RWPE2 (cell line): ENCODE measurements at places on chromosomes 12 and 14.

DNA sequence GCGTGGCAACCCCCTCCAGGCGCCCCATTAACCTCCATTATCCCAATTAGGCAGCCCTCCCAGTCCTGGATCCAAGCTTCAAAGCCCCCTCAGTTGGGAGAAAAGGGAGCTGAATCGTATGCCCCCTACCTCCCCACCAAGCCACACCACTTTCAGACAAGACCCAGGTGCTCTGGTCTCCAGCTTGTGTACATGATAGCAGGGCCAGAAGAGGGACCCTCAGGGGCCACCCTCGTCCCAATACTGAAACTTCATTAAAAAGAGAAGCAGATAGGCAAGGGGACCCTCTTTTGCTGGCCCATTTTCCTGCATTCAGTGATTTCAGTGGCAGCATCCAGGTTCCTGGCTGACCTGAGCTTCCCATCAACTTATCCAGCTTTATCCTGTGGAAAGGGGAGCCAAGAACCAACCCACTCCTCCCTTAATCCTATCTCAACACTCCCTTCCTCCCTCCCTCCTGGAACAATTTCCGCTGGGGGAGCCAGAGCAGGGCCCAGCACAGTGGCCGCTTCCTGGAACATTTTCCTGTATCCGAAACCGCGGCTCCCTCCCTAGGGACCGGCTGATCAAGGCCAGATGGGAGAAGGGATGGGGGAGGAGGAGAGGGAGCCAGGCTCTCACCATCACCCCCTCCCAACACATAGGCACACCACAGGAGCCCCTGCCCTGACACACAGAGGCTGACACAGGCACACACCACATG, 9.5 kb upstream of the SP7 start:
- no peak for DNase-seq

DNA sequence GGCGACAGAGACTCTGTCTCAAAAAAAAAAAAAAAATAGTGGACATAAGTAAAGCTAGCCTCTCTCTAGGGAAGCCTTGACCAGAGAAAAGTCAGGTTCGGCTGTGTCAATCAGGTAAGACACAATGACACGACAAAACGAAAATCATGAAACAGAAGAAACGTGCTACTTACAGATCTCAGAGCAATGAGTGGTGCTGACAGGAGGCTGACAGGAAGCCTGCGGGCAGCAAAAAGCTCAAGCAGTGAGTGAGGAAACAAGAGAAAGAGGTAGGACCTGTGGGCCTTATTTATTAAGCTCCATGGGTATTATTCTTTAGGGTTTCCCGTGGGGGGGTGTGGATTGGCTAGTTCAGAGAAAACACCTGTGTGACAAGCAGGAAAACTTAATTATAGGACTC, 363.1 kb downstream of the KCNH5 start:
- no peak for DNase-seq

DNA sequence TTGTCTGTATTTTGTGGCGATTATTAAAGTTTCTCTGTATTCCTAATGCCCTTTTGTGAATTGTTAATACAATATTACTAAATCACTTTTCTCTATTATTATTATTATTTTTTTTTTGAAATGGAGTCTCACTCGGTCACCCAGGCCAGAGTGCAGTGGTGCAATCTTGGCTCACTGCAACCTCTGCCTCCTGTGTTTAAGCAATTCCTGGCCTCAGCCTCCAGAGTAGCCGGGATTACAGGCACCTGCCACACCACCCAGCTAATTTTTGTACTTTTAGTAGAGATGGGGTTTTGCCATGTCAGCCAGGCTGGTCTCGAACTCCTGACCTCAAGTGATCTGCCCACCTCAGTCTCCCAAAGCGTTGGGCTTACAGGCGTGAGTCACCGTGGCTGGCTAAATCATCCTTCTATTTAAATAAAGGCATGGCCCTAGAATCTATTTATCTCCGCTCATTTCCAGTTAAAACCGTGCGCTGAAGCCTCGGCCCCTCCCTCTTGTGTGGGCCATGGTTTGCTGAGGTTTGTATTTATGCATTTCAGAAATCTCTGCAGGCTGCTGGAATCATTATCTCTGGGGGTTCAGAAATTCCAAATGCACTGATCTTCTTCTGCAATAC, 1136.4 kb upstream of the TMEM132C start:
- DNase-seq, result no peak

GRCh38 chr14:33952541-33952940, 1.7 kb upstream of the EGLN3 start:
- no peak for DNase-seq

GRCh38 chr12:22032732-22033131, 13.3 kb upstream of the CMAS start:
- no peak for DNase-seq

DNA sequence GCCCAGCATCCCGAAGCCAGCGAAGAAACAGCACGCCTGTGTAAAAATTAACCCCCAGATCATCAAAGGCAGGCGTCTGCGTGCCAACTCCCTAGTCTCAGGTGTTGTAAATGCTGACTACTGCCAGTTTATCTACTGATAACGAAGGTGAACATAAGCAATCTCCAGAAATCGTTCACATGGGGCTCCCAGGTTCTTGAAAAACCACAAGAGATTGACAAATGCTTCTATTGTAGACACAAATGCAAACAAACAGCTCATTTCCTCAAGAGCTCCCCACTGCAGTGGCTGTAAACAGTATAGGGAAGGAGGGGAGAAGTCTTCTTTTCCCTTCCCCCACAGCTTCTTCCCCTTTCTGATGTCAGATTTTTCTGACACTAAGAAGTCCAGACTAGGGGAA, 5.3 kb upstream of the PLEKHG3 start:
- peak; percentile 10 for DNase-seq

- DNase-seq, result peak; percentile 90
Observed at GRCh38 chr14:93115069-93115820, 480 bp downstream of the ITPK1 start.

DNA sequence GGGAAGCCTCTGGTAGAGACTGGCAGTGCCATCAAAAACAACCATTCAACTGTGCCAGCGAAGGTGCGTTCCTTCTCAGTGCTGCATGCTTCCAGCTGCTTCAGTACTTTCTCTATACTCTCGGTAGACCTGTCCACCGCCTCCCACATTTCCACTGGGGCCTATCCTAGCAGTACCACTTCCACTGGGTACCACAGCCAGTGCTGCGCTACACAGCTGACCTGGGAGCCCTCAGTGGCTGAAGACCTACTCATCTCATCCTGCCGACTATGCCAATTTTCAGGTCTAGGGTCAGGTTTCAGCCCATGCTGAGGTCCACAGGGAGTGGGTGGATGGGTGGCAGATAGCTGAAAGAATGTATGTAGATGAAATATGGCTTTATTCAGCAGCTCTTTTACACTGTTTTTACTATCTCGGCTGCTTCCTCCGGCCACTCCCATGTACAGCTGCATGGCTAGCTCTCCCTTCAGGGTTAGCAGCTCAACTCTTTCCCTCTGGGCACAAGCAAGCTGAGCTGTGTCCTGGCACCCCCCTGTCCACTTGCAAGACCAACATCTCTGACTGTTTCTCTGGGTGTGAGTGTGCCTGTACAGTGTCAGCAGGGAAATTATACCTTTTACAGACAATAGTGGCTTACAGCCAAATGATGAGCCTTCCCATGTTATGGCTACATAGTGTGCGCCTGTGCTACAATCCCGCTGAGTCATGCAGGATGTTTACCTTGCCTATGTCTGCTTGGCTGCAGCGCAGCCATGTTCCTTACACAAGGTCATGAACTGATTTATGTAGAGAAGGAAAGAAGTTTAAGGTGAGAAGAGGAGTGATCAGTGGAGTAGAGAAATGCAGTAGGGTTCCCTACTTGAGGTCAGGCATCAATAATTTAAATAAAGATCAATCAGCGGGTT, 125.7 kb upstream of the DDHD1 start:
- DNase-seq, result no peak

GRCh38 chr12:13165617-13166041, 30.9 kb upstream of the EMP1 start:
- DNase-seq, result peak; percentile 83

GRCh38 chr14:71918955-71919354, 13.3 kb upstream of the RGS6 start:
- DNase-seq, result no peak

DNA sequence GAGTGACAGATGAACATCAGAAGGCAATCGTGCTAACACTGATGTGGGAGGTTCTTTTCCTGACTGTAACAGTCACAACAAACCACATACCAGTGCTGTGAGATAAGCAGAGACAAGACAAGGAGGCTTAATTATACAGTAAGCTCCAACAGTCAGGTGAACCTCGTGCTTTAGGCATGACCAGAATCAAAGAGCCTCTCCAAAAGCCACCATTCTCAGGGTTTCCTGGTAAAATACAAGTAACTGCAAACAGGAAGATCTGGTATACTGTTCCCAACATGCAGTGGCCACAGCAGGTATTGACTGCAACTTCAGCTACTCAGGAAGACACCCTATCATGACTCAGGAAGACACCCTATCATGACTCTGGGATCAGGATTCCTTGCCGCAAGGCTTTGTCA, 47.3 kb upstream of the GTF2A1 start:
- no peak for DNase-seq

- no peak for DNase-seq
Observed at GRCh38 chr14:54709444-54709843, 142.5 kb downstream of the SAMD4A start.

DNA sequence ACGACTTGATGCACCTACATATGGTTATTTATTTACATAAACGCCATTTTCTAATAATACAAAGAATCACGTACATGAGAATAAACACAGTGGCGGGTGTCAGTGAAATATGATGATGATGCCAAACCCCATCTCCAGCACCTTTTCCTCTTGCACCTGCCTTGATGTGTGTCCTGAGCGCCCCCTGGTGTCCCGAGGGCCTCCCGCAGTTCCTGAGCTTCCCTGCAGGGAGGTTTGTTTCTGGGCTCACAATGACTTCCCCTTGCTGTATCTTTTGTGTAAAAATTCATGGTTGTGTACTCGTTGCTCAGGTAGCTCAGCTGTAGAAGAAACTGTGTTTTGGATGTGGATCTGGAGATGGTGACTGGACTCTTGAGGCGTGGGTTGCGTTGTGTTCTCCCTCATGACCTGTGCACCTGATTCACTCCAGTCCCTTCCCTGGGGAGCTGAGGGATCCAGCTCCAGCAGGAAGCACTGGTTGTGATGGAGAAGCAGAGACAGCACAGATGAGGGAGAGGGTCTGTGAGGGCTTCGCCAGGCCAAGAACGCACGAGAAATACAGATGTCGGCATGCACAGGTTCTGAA, 1037.8 kb downstream of the TMEM121 start:
- no peak for DNase-seq

GRCh38 chr12:67068761-67069450, 200.3 kb upstream of the CAND1 start:
- DNase-seq, result no peak

DNA sequence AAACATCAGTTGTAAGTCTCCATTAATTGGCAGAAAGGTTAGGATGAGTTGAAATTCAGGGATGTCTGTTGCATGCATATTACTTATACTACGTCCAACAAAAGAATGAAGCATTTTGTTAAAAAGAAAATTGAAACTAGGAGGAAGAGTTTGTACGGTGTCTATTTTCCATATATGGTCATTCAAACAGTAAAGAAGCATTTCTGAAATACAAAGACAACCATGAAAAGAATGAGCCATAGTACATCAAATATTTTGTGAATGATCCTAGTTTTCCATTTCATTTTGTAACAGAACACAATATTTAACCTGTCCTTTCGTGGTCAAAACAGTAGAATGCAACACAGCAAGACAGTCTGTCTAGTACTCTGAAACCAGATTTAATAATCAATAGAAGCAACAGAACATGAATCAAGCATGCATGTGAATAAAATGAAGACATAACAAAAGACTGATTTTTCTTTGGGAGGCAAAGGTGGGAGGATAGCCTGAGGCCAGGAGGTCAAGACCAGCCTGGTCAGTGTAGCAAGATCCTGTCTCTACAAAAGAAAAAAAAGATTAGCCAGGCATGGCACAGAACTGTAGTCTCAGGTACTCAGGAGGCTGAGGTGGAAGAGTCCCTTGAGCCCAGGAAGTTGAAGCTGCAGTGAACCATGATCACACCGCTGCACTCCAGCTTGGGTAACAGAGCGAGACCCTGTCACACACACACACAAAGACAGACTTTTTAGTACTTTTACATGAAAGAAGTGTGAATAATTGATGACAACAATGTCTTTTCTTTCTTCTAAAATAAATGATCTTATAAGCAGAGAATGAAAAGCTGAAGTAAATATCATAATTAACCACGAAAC, 156.0 kb downstream of the LRIG3 start:
- DNase-seq, result no peak

GRCh38 chr14:94054936-94055335, 26.1 kb downstream of the DDX24 start:
- DNase-seq, result no peak

DNA sequence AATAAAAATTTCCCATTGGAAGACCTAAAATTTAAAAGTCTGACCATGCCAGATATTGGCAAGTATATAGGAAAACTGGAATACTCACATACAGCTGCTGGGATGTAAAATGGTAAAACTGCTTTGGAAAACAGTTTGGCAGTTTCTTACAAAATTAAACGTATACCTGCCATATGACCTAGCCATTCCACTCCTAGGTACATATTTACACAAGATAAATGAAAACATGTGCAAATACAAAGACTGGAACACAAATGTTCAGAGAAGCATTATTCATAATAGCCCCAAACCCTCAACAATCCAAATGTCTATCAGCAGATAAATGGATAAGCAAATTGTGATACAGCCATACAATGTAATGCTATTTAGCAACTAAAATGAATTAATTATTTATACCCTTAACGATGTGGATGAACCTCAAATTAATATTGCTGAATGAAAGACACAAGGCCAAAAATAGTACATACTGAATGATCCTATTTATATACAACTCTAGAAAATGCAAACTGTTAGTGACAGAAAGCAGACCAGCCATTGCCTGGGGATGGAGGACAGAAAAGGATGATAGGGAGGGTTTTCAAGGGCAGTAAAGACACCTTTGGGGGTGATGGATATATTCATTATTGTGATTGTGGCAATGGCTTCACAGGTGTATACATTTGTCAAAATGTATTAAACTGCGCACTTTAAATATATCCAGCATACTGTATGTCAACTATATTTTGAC, 21.3 kb upstream of the TCP11L2 start:
- no peak for DNase-seq

DNA sequence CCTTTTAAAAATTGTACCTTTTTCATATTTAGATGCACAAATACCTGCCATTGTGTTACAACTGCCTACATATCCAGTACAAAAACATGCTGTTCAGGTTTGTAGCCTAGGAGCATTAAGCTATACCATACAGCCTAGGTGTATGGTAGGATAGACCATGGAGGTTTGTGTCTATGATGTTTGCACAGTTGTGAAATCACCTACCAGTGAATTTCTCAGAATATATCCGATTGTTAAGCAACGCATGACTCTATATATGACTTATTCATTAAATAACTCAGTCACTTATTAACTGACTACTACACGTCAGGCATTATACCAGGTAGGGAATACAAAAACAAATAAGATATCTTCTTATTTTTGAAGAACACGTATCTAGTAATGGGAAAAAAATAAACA, 26.2 kb upstream of the ETNK1 start:
- DNase-seq, result no peak
